ENCODE measurements at places on chromosomes 1 and 21.
A peak's percentile ranks its signal among the peaks of the same experiment; 100 is the strongest.

DNA sequence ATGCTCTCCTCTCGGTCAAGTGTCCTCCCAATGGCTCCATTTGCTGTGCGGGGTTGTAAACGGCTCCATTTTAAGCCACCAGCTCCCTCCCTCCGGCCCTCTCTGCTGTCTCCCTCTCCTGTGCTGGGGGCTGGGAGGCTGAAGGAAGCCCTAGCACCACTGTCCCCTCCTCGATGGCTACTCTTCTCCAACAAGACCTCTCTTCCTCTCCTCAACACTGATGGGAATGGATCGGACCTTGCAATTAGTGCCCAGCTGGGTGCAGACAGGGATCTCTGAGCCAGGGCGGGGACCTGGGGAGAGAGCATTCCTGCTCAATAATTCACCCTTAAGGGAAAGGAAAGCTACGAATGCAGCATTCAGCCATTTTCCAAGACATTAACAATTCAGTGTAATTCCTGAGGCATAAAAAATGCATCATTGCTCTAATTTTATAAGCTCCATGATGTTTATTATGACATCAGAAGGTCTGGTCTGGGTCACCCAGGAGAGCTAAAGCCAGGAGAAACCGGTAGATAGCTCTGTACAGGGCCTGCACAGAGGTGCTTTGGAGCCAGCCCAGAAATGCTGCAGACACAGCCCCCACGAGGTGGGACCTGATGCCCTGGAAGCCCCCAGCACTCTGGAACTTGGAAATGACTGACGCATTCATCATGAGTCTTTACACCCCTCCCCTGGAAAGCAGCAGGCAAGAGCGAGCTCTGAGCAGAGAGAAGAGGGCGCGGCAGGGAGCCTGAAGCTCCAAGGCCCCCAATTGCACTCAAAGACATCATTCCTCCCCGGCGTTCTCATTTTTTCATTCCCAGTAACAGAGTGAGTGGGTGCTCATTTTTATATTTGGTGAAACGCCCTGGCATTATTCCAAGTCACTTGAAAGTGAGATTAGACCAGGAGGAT, 76.2 kb upstream of the VAMP3 start:
- no peak for DNase-seq

DNA sequence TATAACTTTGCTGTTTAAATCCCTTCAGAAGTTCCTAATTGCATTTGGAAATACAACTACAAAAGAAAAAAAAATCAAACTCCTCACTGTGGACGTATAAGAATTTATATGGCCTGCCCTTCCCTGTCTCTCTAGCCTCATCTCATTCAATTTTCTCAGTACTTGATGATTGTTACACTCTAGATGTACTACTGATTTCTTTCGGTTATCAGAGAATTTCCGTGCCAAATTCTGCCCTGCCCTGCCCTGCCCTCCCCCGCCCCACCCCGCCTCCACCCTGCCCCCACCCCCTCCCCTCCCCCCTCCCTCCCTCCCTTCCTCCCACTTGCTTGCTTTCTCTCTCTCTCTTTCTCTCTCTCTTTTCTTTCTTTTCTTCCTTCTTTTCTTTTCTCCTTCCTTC, 71.7 kb upstream of the MPC2 start:
- DNase-seq = no peak

GRCh38 chr1:21939650-21940374, 2.7 kb upstream of the HSPG2 start:
- no peak for DNase-seq

DNA sequence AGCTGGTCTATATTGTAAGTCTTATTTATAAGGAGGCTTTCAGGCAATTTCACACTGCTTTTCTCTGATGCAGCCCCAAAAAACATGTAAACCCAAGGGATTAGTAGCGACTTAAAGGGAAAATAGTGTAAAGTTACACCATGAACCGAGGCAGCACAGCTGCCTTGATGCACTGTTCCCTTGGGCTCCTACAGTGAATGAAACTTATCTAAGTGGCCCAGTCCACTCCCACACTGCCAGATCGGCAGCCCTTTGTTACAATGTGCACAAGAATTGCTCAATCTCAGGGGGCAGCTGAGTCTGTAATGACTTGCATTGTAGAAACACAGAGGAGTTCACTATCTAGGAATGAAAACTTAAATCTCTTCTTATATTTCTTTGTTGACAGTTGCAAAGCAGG, 120.8 kb upstream of the ADGRL2 start:
- no peak for DNase-seq

- no peak for DNase-seq
Measured at GRCh38 chr1:112872551-112872962, 83.4 kb downstream of the SLC16A1 start.

GRCh38 chr21:41536076-41536826, 28.3 kb upstream of the TMPRSS2 start:
- DNase-seq = no peak

DNA sequence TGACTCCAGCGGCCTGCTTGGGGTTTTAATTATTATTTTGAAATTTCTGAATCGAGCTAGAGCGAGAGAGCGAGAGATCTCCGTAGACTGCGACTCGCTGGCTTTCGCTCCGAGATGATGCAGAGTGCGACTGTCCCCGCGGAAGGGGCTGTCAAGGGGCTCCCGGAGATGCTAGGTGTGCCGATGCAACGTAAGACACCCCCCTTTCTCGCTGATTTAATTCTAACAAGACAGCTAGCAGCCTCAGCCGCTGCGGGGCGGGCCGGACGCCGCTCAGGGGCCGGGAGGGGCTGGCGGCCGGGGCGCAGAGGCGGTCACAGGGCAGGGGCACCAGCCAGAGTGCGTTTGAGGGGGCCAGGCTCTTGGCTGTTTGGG, 339 bp downstream of the LHX4 start:
- peak; percentile 26 for DNase-seq
